ENCODE measurements at places on chromosomes 16 and 17. TPM values are rescaled to one million over a fixed set of nuclear protein-coding genes. Genes with fewer than 3 reads are reported as not detected.

The FOXJ1 gene
- 1.6 TPM for total RNA-seq

The PRR35 gene
- not detected for total RNA-seq

GRCh38 chr16:78970650-78971049 lies 629.9 kb downstream of the MAF start:
- DNase-seq: no peak

DNA sequence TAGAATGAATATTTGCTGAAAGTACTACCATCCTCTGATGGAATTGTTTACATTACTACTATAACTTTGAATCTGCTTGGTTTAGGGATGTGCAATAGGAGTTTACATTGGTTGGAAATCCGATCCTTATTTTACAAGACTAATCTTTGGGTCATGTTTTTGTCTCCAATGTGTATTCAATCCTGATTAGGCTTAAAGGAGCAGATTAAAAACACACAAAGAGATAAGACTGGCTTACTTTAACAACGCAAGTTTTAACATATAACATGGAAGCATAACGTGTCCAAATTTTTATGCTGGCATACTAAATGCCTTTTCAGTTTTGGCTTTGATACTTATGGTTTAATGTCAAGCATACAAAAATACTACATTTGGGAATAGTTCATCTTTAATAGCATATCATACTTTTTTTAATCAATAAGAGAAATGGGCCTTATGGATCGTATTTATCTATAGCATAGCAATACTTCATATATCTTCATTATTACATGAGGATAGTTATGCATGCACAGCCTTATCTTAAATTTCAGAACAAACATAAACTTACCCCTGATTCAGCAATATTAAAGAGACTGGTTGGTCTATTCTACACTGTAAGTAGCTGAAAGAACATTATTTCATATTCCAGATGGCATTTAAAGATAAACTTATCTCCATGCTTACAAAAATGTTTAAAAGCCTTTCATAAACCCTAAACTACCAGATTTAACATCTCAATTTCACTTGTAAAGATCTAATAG lies 69.9 kb upstream of the NACA2 start:
- no peak for DNase-seq

- DNase-seq: no peak
Observed at GRCh38 chr16:27495191-27495590, 54.5 kb downstream of the GTF3C1 start.

- no peak for DNase-seq
Observed at GRCh38 chr17:4497101-4497824, 1.4 kb upstream of the SPNS2 start.

DNA sequence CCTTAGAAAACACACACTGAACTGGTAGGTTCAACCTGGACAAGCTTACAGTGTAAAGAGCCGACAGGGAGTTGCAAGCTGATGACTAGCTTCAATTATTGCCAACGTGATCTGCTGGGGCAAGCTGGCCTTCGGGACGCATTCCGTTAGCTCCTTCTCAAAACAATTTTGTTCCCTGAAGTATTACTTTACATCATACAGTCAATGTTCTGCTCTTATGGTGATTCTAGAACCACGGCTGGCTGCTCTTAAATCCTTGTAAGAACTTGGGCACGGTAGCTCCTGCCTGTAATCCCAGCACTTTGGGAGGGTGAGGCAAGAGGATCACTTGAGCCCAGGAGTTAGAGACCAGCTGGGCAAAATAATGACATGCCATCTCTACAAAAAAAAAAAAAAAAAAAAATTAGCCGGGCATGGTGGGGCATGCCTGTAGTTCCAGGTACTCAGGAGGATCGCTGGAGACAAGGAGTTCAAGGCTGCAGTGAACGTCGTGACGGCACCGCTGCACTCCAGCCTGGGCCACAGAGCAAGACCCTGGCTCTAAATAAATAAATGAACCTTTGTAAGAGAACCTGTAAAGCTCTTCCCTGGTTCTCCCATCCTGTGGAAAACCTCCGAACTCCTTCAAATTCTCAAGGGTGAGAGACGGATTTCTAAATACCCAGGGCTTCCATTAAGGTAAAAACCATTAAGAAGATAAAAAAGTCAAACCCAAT lies 2.0 kb downstream of the CDIP1 start:
- no peak for DNase-seq

DNA sequence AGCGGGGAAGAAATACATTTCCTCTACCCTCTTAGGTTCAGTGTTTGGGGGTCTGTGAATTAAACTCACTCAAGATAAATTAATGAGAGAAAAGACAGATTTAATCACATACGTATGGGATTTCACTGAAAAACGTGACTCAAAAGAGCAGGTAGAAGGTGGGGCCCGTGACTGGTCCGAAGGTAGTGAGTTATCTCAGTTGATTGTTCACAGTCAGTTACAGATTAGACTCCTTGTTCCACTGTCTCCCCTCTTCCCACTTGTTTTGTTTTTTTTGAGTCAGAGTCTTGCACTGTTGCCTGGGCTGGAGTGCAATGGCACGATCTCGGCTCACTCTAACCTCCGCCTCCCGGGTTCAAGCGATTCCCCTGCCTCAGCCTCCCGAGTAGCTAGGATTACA lies 301.2 kb downstream of the SEC14L1 start:
- no peak for DNase-seq

DNA sequence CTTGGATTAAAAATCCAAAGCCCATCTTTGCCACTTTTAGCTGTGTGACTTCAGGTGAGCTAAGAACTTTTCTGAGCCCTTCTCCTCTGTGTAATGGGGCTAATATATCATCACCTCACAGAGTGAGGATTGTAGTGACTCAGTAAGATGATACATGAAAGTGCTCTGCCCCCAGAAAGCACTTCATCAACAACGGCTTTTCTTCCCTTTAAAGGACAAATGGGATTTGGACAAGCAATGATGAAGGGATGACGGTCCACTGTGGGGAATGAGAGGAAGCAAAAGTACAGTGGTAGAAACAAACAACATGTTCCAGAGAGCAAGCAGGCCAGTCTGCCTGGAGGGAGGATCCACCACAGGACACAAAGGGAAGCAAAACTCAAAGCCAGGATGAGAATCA lies 14.3 kb upstream of the TMED6 start:
- DNase-seq: no peak

- DNase-seq: peak; percentile 22
Observed at GRCh38 chr17:83203073-83203471, 123.7 kb downstream of the METRNL start.

- DNase-seq: no peak
Observed at GRCh38 chr17:79080349-79080748, 5.7 kb downstream of the ENGASE start.

DNA sequence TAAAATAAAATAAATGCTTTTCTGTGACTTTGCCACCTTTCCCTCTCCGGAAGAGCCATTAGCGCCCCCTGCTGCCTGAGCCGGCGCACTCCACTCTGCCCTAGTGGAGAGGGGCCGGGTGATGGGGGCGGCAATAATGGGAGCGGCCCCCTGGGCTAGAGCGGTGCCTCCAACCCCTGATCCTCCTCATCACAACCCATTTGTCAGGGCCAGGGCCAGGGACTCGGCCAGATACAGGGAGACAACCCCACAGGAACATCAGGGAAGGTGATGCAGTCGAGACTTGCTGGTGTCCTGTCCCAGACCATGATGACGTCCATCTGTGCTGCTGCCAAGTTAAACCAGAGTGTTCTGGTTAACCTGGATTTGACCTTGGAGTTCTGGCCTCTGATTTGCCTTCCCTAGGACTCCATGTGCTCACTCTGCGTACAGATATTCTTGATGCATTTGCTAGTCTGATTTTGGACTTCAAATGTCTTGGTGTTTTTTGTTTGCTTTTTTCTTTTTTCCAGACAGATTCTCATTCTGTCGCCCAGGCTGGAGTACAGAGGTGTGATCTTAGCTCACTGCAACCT lies 46.1 kb upstream of the BPTF start:
- peak; percentile 53 for DNase-seq

GRCh38 chr16:54460263-54460860 lies 173.8 kb upstream of the IRX3 start:
- no peak for DNase-seq

All from left colon (tissue), 2 donors.